ENCODE measurements at places on chromosomes 16 and 17.

GRCh38 chr16:80463326-80463725 lies 77.5 kb upstream of the DYNLRB2 start:
- no peak for DNase-seq

DNA sequence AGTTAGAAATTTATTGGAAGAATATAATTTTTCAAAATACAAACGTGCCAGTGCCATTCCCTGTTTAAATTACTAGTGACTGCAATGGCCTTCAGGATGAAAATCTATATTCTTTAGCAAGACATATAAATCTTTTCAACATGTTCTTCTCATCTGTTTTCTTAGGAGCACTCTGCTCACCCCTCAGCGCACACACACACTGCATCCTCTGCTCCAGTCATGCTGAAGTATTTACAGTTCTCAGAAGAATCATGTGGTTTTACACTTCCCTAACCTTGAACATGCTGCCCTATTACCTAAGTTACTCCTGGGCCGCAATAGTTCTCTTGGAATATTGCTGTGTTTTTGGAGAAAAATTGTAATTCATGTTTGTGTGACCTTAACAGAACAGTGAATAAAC lies 820.6 kb downstream of the CDH8 start:
- DNase-seq = no peak

- peak; percentile 56 for DNase-seq
These were observed 48.8 kb downstream of the SDK2 start for GRCh38 chr17:73595479-73595878.

- DNase-seq = no peak
These were observed 5.6 kb downstream of the VAC14 start for GRCh38 chr16:70795296-70795912.

DNA sequence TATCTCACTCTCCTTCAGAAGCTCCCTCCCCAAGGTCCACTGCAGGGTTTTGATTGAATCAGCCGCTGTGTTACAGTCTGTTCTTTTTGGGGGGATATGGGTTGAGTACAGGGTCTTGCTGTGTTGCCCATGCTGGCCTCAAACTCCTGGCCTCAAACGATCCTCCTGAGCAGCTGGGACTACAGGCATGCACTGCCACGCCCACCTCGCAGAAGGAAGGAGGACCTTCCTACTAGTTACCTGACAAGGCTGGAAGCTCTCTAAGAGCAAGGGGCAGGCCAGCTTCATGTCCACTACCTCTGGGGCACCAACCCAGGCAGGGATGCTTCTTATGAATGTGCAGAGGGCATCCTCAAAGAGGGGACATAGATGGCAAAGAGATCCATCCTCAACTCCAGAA lies 1.9 kb upstream of the MMP28 start:
- no peak for DNase-seq

DNA sequence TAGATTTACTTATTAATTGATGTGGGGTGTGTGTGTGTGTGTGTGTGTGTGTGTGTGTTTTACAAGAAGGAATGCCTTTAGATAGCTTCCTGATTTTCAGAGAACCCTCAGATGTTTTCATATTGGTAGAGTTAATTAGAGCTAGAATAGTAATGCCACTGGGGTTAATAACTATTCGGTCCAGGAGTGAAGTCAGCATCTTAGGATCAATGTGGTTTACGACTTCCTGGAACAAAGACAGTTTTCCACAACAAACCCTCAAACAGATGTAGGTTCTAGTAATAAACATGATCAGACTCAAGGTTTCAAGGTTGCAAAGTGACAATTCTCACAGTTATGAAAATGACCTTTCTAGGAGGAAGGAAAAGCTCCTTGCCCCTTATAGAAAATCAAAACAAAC lies 12.2 kb upstream of the SLC52A1 start:
- DNase-seq = no peak

DNA sequence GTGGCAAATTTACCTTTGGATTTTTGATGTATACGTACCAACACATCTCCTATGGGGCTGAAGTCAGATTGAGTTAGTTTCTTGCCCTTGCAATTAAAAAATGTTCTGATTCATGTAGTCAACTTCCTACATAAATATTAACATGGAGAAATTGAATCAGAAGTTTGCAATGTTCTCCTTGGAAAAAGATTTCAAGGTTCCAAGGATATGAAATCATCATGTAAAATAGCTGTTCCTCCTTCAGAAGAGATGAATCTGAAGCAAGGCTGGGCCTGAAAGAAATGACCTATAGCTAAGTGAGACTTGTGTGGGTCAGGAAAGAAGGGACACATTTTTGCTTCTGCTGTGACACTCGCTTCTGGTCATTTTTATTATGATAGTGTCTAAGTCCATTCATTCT lies 131.7 kb downstream of the RGS9 start:
- DNase-seq = no peak

- no peak for DNase-seq
These were observed 230.3 kb downstream of the MRTFB start for GRCh38 chr16:14301169-14302030.

- no peak for DNase-seq
These were observed 2.5 kb downstream of the ITGAD start for GRCh38 chr16:31395647-31396046.

DNA sequence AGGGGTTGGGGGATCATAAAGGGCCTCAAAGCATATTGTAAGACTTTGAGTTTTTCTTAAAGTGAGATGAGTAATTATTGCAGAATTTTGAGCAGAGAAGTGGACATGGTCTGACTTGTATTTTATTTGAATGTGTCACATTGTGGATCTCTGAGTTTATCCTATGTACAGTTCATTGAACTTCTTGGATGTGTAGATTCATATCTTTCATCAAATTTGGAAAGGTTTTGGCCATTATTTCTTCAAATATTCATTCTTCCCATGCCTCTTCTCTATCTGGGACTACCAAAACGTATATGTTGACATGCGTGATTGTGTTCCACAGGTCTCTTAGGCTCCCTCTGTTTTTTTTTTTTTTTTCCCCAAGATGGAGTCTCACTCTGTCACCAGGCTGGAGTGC lies 14.3 kb upstream of the DLX3 start:
- DNase-seq = no peak

DNA sequence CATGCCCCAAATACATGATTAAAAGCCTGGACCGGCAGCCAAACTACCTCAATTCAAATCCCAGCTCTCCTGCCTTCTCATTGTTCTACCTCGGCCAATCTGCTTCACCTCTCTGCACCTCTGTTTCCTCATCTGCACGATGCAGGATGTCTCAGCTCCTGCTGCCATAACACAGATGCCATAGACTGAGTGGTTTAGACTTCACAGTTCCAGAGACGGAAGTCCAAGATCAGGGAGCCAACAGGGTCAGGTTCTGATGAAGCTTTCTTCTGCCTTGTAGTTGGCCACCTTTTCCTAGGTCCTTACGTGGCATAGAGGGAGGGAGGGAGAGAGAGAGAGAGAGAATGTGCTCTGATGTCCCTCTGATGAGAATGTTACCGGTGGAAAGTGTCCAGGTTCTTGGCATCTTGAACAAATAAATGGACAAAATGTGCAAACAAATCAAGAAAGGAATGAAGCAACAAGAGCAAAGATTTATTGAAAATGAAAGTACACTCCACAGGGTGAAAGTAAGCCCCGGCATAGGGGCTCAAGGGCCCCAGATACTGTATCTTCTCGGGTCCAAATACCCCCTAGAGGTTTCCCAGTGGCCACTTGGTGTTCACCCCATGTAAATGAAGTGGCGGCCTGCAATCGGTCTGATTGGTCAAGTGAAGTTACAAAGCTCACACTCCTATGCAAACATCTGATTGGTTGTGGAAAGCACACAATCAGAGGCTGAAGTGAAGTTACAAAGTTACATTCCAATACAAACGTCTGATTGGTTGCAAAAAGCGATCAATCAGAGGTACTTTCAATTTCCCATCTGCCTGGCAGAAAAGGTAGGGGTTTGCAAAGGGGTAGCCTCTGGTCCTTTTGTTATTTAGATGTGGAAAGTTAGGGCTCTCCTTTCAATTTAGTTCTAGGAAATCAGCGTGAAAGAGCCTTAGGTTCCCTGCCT lies 43.3 kb upstream of the ZCCHC14 start:
- no peak for DNase-seq

DNA sequence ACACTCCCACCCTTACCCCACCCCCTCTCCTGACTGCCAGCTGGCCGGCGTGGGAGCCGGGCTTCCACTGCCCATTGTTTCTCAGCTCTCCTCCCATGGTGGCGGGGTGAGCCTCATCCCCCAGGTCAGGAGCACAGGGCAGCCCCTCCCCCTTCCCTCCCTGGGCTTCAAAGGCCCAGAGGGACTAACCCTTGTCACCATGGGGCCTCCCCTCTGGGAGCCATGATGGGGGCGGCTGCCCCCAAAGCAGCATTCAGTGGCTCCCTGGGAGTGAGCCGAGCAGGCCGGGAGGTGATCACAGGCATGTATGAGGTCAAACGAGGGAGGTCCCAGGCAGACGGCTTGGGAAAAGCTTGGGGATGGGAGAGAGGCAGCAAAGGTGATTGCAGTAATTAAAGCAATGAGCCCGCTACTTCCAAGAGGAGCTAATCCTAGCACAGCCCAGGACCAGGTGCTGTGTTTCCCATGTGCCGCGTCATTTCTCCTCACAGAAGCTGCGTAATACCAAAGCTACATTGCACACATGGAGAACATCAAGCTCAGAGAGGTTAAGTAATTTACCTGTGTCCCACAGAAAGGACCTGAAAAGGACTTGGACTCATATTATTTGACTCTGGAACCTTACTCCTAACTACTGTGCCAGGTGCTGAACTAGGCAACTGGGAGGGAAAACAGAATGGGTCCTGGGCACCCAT lies 24.5 kb downstream of the CDK5RAP3 start:
- DNase-seq = no peak

GRCh38 chr16:27228045-27228444 lies 24.7 kb downstream of the KDM8 start:
- DNase-seq = no peak

- no peak for DNase-seq
These were observed 9.4 kb upstream of the CDR2 start for GRCh38 chr16:22383827-22384226.

GRCh38 chr17:56754523-56755208 lies 79.1 kb downstream of the C17orf67 start:
- DNase-seq = no peak

DNA sequence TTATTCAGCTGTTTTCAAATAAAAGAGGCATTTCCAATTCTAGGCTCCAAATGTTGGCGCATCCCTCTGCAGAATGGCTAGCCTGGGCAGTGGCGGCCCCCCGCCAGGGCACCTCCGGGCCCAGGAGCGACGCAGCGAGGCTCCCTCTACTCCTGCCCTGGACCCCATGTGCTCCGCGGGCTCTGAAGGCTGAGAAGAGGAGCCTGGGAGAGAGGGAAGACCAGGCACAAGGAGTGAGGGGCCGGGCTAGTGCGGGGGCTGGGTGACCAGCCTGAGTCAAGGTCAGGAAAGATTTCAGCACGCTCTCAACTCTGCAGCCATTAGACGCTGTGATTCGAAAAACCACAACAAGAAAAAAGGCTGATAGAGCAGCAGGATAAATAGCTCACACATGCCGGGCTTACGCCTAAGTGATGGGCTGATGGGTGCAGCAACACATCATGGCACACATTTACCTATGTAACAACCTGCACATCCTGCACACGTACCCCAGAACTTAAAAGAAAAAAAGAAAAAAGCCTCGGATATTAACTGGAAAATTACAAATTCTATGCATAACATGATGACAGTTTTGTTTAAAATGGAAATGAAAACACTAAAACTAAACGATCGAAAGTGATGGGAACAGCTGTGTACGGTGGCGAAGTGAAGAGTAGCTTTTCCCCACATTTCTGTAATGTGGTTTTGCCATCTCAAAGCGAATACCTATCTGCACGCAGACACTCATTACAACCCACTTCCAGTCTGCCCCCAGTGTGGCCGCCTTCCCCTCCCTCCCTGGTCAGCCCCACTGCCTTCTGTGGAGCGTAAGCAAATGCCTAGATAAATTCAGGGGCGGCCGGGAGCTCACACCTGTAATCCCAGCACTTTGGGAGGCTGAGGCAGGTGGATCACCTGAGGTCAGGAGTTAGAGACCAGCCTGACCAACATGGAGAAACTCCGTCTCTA lies 44.4 kb downstream of the MAP1LC3B start:
- DNase-seq = peak; percentile 55

DNA sequence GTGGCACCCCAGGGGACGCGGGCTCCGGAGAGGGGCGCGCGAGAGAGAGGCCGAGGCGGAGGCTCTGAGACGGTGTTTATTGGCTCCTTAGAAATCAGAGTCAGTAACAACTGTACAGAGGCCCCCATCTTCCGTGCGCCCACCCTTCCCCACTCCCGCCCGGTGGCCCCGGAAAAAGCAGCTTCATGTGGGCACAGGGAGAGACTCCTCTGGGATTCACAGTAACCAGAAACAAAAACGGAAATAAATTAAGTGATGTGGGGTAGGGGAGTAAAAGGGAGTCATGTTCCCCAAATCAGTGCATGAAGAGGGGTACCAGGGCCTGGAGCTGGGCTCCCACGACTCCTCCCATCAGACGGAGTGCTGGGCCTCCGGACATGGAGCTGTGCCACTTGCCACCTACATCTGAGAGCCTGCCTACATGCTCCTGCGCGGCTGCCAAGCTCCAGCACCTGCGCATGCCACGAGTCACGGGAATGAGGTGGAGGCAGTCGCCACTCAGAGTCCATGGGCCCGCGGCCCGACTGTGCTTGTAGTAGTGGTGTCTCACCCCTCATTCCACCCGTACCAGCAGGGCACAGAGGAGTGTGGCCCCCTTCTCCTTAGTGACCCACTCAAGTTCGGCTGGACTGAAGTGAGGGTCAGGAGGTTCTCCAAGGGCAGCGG lies 543 bp upstream of the GPS2 start:
- DNase-seq = no peak

GRCh38 chr17:38970128-38970527 lies 2.9 kb upstream of the FBXO47 start:
- no peak for DNase-seq

- no peak for DNase-seq
These were observed 4.1 kb upstream of the SLC13A2 start for GRCh38 chr17:28469376-28469775.

GRCh38 chr17:18974407-18975149 lies 22.6 kb downstream of the SLC5A10 start:
- DNase-seq = peak; percentile 52

DNA sequence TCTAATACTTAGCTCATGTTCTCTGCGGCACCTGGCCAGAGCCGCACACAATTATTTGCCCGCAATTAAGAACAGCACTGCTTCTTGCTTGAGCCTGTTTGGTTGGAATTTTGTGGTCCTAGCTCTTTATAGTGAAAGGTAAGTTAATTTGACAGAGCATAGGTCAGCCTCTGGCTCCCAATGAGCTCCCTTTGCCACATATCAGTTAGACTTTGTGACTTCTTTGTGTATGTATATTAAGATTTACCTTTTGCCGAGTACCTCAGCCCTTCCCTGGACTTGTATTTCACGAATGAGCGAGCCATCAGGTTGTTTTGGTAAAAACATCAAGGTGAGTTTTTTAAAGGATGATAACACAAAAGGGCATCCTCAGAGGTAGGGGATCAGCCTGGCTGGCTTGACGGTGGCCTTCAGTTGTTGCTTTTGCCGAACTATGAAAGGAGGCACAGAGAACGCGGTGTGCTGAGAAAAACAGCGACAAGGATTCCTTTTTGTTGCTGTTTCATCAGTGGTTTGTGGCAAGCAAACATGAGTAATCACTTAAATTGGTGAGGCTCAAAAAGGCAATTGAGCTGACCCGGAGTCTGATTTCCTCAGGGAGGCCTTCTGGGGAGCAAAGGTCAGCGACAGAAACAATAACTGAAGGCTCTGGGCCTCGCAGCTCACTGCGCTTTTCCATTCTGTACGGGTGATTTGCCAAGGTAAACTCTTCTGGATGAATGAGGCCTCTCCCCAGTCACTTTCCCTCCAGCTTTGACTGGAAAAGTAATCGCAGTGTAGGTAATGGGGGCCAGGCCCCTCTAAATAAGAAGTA lies 163.6 kb downstream of the HS3ST3A1 start:
- no peak for DNase-seq
